Lung microvascular endothelial cell (primary cell): ENCODE measurements at places on chromosomes 16 and 17.

GRCh38 chr16:70720425-70721201 is 34.8 kb upstream of the MTSS2 start:
- no peak for DNase-seq

GRCh38 chr17:11363565-11364117 is 122.6 kb downstream of the SHISA6 start:
- DNase-seq: no peak

DNA sequence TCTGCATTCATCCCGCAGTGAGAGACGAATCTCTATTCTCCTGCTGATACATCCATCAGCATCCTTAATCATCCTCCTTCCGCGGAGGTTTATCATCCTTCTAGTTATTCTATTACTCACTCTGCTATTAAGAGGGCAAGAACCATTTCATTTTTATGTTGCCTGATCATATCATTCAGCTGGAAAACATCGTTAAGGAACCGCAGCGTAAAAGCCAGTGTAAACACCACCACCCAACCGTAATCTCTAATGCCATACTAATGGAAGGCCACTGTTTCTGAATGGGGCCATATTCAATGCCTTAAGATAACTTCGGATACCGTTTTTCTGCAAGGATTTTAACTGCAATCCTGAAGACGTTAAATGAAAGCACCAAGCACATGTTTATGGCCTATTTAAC is 36.7 kb upstream of the ERCC4 start:
- DNase-seq: no peak

GRCh38 chr17:57834146-57834741 is 15.6 kb downstream of the MRPS23 start:
- DNase-seq: no peak

DNA sequence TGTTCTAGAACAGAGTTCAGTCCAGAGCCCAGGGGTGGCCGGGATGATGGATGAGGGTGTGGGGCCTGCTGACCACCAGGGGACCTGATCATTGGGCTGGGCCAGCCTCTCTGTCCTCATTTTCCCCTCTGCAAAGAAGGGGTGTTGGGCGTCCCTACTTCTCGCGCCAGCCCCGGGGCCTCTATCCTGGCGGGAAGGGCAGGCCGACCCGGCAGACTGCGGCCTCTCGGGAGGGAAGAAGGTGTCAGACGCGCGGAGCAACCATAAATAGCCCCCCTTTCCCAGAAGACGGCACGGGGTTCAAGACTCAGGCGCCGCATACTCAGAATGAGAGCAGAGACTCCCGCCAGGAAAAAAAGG is 2.0 kb upstream of the CACNA1G start:
- no peak for DNase-seq

GRCh38 chr16:89123001-89123830 is 29.6 kb downstream of the ACSF3 start:
- DNase-seq: no peak

GRCh38 chr17:58147930-58148434 is at the start of gene OR4D1:
Gene OR4D1 (plus strand): TSS chr17:58148384. CDS start chr17:58155154, 6,770 bp downstream.
- no peak for DNase-seq

GRCh38 chr16:2250652-2251295 is 613 bp downstream of the ECI1 start:
- peak; percentile 48 for DNase-seq

DNA sequence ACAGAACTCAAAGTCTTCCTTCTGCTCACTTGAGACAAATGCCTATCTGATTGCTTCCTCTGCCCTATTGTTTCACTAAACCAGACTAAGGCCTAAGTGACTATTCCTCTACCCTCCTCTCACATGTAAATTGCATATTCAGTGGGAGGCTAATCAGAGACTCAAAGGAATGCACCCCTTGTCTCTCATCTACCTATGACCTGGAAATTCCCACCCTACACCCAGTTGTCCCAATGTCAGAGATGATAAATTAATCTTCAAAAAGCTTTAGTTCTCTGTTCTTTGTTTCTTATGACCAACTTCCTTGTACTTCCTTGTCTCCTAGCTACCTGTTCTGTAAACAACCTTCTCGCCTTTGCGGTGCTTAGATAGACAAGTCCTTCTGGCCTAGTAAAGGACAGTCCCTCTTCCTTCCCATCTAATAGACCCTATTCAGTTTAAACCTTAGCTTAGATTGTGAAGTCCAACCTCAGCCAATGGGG is 76.0 kb downstream of the EMP2 start:
- peak; percentile 48 for DNase-seq

GRCh38 chr17:78174346-78174869 is 6.0 kb downstream of the SYNGR2 start:
- peak; percentile 69 for DNase-seq

GRCh38 chr16:23351360-23351759 is 49.3 kb downstream of the SCNN1B start:
- DNase-seq: no peak

DNA sequence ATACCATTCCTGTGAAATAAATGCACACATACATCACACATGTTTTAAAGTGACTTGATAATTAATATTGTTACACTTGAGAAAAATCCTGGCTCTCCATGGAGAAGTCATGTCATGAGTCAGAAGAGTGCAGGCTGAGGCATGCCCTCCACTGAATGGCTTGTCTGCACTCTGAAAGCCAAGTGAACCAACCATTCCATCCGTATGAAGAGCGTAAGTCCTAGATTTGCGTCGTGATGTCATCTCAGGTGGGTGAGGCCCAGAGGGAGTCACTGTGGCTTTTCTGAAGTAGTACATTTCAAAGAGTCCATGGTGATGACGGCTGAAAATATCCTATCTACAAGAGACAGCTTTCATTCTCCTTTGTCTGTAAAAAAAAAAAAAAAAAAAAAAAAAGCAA is 83.5 kb upstream of the IRX5 start:
- DNase-seq: no peak

DNA sequence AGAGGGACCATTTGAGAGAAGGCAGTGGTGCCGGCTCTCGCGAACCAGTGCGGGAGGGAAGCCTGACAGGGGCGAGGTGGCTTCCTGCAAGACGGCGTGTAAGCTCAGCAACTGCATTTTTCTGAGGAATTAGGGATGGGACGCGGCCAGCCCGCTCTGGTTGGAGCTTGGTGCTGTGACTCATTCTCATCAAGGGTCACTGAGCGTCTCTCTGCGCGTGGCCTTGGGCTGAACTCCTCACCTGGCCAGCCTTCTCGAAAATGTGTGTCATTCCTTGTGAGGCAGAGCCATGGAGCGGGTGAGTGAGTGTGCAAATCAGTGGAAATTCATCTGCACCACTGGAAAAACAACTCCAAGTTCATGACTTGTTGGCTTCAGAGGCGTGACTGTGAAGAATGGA is 52.8 kb downstream of the NTN1 start:
- DNase-seq: no peak

DNA sequence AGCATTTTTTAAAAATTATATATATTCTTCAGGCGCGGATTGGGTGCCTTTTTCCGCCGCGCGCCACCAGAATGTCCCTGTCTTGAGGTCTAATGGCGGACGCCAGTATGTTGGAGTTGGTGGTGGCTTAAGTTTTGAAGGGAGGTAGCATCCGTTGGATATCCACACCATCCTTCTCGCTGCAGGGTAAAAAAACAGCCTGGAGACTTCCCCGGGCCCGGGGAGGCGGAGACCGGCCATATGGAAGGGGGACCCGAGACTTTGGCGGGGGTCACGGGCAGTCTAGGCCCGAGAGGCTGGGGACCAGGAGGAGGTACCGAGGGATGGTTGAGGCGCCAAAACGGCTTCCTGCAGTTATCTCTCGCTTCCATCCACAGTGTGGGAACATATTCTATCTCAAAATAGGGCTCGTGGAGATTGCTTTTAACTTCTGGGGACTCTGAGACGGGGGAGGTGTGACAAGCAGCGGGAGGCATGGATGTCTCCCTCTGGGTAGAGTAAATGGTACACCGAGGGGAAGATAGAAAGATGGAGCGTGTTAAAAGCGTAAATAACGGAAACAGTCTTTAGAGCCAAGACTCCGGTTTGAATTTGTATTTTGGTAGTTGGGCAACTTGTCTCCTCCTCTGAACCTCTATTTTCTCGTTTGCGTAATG is at the start of gene SF3B3:
SF3B3 (plus strand) TSS at position 74 of the 656 bp plus-strand sequence. CDS start 2,841 bp downstream, outside the sequence.
- DNase-seq: peak; percentile 73

DNA sequence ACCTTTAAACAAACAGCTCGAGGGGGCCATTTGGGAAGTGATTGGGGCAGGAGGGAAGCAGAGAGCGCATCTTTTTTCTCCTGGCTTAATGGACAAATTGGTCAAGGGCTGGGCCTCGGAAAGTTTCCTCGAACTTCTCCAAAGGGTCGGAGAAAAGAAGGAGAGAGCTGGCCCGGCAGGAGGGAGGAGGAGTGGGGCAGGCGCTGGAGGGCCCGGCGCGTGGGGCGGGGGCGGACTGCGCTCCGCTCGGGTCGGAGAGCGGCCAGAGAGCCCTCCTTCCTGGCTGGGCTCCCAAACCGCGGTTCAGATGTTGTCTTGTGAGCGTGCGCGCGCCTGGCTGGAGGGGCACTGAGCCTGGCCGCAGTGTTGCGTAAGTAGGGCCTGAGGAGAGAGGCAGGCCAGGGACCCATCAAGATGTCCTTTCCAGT is 1.2 kb downstream of the MMP2 start:
- DNase-seq: peak; percentile 85

DNA sequence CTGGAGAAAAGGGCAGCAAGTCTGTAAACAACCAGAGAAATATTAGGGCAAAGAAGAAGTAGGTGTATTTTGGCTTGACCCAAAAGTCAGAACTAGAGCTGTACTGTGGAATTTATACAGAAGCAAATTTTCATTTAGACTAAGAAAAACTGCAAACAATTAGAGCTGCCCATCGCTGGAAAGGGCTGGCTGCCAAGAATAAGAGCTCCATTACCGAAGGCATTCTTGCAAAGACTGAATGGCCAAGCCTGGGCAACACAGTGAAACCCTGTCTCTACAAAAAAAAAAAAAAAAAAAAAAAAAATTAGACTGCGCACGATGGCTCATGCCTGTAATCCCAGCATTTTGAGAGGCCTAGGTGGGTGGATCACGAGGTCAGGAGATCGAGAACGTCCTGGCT is 53.9 kb upstream of the TMC5 start:
- DNase-seq: no peak

- DNase-seq: no peak
Observed at GRCh38 chr17:59047616-59048015, 59.1 kb downstream of the TRIM37 start.

DNA sequence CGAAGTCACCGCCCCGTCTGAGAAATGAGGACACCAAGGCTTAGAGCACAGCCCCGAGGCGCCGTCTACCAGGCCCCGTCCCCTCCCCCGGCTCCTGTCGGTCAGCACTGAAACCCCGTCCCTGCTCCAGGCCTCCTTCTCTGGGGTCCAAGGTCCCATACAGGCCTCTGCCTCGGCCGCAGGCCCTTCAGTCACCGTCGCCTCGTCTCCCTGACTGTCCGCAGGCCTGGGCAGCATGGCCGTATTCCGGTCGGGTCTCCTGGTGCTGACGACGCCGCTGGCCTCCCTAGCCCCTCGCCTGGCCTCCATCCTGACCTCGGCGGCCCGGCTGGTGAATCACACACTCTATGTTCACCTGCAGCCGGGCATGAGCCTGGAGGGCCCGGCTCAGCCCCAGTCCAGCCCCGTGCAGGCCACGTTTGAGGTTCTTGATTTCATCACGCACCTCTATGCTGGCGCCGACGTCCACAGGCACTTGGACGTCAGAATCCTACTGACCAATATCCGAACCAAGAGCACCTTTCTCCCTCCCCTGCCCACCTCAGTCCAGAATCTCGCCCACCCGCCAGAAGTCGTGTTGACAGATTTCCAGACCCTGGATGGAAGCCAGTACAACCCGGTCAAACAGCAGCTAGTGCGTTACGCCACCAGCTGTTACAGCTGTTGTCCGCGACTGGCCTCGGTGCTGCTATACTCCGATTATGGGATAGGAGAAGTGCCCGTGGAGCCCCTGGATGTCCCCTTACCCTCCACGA is 617 bp downstream of the COASY start:
- peak; percentile 40 for DNase-seq

DNA sequence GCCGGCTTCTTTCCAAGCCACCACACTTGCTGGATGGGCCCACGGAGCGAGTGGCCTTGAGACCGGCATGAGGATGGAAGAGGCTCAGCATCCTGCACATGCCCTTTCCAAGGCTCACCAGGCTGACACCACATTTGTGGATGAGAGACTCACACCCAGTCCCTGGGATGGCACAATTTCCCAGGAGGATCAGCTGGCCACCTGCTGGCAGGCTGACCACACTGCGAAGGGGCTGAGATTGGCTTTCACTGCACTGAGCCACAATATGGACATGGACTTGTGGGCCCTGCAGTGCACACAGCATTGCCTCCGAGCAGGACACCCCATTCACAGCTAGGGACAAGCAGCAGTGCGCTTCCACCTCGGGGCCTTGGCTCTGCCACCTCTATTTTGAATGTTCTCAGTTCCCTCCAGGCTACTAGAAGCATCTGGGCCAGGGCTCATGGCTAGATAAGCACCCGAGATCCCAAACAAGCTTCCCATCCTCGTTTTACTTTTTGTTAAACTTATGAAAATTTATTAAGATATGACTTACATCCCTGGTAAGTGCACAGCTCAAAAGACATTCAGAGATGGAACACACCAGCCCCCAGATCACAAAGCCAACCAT is 25.3 kb upstream of the KSR1 start:
- DNase-seq: peak; percentile 76

GRCh38 chr17:20979792-20980083 is 63.1 kb downstream of the USP22 start:
- no peak for DNase-seq

DNA sequence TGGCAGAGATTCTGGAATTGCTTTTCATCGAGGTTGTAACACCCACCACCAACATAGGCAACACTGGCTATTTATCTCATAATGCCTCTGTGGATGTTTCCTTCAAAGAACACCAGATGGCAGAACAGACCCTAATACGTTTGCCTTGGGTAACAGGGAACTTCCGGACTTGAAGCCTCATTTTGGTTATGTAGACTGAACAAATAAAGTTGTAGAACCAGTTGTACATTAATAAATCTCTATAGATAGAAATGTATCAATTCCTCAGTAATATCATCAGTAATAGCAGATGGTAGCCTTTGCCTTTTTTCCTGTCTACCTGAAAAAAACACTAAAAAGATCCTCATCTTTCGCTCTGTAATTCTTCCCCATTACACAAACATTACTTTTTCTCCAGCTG is 25.9 kb upstream of the APOH start:
- DNase-seq: peak; percentile 86

DNA sequence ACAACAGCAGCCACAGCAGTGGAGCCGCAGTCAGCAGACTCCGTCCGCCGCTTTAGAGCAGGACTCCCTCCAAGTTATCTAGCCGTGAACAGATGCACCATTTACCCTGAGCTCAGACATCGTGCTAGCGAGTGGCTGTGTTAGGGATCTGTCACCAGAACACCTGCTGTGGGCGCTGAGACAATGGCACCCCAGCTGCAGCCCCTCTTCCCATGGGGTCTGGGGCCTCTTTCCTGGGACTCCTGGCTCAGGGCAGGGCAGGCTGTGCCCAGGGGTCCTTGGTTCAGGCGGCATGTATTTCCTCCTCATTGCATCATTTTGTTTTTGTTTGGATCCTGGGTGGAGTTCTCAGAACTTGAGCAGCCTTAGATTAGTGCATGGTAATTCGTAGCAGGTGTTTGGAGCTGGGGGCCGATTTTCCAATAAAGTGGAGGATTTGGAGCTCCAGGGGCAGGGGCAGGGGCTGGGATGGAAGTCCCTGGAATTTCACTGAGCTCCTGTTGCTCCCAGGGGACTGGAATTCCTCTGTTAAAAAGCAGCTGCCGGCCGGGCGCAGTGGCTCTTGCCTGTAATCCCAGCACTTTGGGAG is 23.4 kb downstream of the NMRAL1 start:
- no peak for DNase-seq

GRCh38 chr16:79721270-79721669 is 120.7 kb upstream of the MAF start:
- DNase-seq: no peak
